ENCODE measurements at places on chromosomes 7 and 10.

GRCh38 chr10:63129888-63130287 is 3.2 kb upstream of the NRBF2 start:
- no peak for DNase-seq

- DNase-seq = no peak
These were observed 58.3 kb downstream of the ST7 start for GRCh38 chr7:117011419-117012260.

DNA sequence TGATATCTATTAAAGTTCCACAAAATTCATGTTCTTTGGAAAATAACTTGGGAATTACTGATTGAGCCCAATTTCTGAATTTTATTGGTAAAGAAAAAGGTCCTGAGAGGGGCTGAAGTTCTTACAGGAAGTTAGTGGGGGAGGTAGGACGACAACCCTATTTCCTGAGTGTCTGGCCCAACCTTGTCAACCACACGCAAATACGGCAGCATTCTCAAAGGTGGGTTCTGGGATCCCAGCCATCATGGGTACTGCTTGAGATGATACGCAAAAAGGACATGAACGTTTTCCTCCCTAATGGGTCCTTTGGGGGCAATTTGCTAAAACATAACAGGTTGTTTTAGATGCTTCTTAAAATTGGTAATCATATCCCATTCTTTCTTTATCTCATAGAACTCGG is 2.7 kb upstream of the PDCD4 start:
- DNase-seq = no peak

DNA sequence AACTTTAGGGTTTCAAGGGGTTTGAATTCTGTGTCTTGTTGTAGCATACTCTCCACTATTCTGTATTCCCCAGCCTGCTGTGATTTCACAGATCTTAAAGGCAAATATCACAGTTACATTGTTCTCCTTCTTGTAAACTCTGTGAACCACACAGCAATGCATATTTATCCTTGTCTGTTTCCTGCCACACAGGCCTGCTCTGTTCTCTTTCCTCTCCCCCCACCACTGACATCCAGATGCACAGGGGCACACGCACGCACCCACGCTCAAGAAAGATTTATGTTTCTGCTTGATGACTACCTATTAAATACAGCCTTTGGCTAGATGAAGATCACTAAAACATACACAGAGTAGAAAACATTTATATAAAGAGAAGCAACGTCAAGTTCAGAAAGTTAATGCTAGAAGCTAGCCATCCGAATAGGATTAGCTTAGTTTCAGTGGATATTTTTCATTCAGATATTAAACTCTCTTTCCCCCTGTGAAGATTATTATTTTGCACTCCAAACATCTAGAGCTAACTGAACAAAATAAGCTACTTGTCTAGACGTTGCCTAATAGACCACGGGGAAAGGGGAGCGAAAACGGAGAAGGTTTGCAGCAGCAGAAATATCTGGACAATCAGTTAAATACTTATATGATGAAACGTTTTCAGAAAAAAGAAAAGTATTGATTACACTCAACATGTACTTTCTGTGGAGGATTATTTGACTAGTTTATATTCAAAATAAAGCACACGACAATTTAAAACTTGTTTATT is 193.1 kb upstream of the SEMA3C start:
- no peak for DNase-seq

DNA sequence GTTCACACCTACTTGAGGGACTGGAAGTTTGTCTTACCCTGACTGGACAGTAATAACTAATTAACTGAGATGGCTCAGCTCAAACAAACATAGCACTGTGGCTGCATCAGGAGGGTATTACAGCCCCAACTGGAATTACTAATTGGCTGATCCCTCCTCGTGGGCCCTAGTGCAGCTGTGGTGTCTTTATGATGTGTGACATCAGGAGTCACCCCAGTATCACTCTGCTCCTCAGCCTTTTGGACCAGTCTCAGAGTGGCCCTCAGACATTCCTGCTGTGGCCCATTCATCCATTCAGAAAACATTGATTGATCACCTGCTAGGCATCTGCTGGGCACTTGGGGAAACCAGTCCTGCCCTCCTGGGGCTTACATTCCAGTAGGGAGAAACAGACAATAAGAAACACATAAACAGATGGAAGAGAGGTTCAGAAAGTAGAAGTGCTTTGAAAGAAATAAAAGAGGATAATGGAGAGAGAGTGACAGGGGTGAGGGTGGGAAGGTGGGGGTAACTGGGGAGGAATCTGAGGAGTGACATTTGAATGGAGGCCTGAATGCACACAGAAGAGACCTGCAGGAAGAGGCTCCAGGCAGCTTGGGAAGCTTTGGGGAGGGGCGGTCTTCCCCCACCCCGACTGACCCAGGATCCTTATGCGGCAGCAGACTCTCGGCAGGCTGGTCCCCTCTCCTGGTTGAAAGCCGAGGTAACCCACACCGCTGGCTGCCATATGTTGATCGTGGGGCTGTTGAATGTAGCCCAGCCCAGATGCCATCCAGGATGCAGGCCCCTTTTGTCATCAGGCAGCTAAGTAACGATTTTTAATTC is 113.1 kb downstream of the C10orf105 start:
- no peak for DNase-seq

GRCh38 chr10:113056030-113056429 is 106.0 kb downstream of the TCF7L2 start:
- DNase-seq = no peak

- no peak for DNase-seq
These were observed 7.5 kb downstream of the STMP1 start for GRCh38 chr7:135669774-135670173.

GRCh38 chr10:95877881-95878280 is 29.9 kb upstream of the CC2D2B start:
- DNase-seq = no peak

- no peak for DNase-seq
These were observed 16.2 kb upstream of the BLNK start for GRCh38 chr10:96287392-96288105.

- DNase-seq = no peak
These were observed 154.6 kb upstream of the RHEB start for GRCh38 chr7:151674161-151674920.

DNA sequence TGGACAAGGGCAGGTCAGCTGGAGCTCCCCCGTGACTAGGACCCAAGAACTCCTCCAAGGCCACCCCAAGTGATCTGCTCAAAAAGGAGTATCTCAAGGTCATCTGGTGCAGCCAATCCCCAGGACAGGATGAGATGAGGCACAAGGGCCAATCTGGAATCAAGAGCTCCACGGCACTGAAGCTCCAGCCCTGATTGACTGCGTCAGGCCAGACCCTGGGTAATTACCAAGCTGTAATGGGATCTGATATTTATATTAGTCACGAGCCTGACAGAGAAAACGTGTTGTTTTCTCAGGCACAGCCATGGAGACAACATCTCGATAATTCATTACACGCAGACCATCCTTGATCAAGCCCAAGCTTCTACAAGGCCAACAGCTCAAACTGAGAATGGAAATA is 4.2 kb downstream of the KCNMA1 start:
- no peak for DNase-seq

DNA sequence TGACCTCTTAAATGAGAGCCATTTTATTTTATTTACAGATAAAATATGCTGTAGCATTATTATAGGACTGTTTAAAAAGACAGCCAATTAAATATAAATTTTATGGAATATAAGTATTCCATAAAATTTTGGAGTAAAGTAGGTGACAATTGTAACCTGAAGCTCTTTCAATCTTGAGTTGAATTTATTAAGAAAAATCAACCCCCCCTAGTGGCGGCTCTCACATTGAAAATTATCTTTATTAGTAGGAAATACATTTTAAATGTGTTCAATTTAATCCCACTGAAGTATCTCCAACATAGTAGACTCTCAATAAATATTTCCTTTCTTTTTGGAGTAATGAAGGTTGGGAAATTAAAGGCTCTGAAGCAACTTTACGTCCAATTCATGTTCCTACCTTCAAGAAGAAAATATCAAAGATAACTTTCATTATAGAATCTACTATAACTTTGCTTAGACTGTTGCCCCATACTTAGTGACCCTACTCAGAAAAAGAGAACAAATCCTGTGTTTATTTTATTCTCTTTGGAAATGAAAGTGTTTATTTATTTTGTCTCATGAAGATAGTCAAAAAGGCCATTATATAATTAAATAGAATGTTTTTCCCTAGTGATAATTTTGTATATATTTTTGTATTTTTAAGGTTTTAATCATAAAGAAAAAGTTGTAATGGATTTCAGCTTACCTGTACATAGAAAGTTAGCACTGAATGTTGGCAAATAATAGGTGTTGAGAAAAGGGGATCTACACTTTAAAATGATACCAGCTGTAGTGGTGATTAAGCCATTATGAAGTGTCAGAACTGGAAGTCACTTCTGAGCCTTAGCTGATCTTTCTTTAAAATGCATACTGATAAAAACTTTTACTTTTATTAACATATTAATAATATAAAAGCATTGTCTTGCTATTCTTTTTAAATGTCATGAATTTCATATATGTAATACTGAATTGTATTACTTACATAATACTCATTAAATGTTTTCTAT is 3.3 kb downstream of the AHR start:
- DNase-seq = peak; percentile 29
